Thymus (tissue), 14 donors: ENCODE measurements at places on chromosomes 4 and X. TPM values are rescaled to one million over a fixed set of nuclear protein-coding genes. Genes with fewer than 3 reads are reported as not detected.

DNA sequence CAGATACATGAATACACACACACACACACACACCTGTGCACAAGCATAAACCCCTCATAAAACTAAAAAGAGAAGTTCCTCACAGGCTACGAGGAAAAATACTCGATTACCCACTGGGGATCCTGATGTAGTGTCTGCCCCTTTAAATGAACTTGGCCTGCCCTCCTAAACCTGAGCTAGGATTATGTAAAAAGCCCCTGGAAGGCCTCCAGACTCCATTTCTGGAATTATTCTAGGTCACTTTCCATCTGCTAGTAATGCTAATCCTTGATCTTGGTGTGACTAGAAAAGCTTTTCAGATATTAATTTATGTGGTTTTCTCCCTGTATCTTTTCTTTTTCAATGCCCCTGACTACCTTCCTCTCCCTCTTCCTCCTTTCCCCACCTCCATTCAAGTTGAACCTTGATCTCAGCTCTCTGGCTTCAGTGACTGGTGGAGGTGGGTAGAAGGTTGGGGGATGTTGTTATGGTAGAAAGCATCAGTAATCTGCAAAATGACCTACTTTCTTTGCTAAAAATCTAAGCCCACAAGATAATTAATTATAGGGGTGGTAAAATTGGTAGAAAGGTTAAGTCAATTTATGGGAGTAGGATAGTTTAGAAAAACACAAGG lies 25.5 kb upstream of the ZNF330 start:
- no peak for DNase-seq

DNA sequence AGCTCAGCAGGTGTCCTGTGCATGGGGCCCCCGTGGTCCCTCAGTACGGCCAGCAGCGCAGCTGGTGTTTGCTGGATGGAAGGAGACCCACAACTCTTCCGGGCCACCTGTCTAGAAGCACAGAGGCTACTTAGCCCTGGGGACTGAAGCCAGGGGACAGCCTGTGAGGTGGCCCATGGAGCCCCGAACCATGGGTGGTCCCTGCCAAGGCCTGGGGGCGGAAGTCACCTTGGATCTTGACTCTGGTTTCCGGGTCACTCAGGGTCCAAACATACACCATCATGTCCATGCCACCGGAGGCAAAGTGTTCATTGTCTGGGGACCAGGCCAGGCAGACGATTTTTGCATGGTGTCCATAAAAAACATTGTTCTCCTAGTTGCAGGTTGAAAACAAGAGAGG lies 39.5 kb downstream of the WDR1 start:
- no peak for DNase-seq

- no peak for DNase-seq
Measured at GRCh38 chrX:150227321-150227860, 135.7 kb upstream of the MAMLD1 start.

DNA sequence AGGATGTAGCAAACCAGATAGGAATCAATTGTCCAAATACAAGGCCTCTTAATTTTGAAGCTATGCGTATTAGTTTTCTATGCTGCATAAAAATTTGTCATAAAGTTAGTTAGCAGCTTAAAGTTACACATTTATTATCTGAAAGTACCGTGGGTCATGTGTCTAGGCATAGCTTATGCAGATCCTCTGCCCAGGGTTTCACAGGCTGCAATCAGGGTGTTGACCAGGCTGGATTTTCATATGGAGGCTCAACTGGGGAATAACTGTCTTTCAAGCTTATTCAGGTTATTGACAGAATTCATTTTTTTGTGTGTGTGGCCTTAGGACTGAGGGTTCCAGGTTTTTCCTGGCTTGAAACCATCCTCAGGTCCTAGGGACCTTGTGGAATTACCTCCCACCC lies 265.1 kb downstream of the SLC39A8 start:
- DNase-seq = no peak

- DNase-seq = no peak
Measured at GRCh38 chrX:42107495-42108488, 184.4 kb upstream of the CASK start.

DNA sequence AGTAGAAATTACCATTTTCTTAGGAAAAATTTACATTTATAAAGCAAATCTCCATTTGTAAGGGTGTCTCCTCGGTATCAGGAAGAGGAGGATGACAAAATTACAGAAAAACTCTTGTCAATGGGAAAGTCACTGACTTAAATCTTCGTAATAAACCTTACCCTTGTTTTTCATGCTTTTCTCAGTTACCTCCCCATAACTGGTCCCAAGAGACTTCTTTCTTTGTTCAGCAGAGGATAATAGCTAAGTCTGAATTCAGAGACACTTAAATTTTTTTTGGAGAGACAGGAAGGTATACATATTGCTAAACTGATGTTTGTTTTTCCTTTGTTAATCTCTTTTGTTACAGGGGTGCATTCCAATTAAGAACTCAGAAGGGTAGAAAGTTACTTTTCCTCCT lies 125.5 kb upstream of the JADE1 start:
- DNase-seq = no peak

DNA sequence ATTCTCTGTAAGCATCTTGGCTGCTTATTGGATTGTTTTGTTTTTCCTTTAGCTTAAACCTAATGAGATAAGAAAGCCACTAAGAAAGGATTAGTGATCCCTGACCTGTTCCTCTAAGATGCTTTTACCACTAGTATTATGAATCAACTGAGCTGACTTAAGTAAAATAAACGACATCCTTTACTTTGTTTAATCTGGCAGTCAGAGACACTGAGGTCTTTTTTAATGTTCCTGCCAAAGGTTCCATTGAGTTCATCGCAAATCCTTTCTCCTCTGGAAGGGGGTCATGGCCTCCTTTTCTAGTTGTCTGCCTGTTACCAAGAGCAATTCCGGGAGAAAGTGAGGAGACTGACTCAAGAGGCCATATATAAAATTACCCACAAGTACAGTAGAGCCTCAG lies 1038.3 kb upstream of the SLIT2 start:
- DNase-seq = no peak

DNA sequence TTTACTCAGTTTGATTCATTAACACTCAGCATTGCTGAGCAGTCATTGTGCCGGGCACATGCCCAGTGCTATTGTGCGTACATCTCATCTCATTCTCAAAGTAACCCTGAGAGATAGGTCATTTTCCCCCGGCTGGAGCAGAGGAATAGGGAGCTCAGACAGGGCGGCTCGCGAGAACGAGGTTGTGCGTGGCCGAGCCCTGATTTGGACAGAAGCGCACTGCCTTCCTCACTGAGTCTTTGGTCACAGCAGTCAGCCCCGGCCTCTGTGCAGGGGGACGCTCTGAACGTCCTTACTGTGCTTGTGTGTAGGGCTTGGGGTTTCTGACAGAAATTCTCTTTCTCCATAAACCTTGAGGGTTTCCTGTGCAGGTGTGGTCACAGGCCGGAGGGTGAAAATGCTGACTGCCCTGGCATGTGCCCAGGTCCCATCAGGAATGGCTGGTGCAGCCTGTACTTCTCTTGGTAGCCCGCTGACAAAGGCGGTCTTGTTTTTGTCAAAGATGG lies 39.5 kb downstream of the NOP14 start:
- DNase-seq = no peak

DNA sequence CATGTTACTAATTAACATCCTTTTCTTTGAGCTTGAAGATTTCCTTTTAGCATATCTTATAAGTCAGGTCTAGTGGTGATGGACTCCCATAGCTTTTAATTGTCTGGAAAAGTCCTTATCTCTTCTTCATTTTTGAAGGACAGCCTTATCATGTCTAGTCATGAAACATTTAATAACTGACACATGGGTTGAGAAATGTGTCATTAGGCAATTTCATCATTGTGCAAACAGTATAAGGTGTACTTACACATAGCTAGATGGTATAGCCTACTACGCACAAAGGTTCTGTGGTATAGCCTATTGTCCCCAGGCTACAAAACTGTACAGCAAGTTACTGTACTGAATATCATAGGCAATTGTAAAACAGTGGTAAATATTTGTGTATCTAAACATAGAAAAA lies 34.5 kb upstream of the ALG13 start:
- no peak for DNase-seq

DNA sequence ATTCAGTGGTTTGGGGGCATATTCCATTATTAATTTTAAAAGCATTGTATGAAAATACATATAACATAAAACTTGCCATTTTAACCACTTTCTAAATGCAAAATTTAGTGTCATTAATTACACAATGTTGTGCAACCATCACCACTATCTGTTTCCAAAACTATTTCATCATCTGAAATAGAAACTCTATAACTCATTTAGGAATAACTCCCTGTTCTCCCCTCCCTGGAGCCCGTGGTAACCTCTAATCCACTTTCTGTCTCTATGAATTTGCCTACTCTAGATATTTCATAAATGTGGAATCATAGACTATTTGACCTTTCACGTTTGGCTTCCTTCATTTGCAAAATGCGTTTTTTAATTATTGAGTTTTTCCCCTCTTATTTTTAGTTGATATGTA lies 101.4 kb upstream of the GPC4 start:
- no peak for DNase-seq

GRCh38 chr4:101136373-101137370 lies 210.7 kb downstream of the PPP3CA start:
- DNase-seq = no peak

GRCh38 chrX:43141885-43142284 lies 363.9 kb upstream of the PPP1R2C start:
- DNase-seq = no peak

DNA sequence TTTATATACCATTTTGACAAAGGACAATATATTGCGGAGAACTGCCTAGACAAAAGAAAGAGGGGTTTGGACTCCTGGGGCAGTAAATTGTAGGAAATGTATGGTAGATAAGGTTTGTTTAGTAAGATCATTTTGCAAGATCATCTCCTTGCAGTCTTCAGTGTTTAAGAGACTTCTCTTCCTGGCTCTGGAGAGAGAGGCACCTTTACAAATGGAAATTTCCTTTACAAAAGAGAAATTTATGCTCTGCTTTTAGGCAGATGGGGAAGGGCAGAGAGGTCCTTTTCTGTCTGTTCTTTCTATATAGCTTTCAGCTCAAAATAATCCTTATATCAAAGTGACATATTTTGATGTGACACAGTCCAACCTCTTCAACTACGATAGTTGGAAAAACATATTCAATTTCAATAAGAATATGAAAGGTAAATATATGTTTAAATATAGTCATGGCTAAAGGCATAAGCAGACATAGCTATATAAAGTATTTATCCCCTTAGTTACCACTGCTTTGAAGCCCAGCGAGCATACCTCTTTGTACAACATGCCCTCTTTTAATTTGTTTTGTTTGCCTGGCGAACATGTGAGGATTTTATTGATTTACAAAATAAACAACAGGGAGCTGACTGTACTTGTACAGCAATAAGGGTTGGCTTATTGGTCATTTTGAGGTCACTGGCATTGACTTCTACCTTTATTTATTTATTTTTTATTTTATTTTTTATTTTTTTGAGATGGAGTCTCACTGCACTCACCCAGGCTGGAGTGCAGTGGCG lies 65.2 kb downstream of the TRIM2 start:
- DNase-seq = no peak

- no peak for DNase-seq
Measured at GRCh38 chr4:121072224-121073003, at the start of gene NDNF. Gene NDNF (minus strand): TSS chr4:121072535. CDS start chr4:121045837, 26,698 bp downstream.

Gene HGFAC
- 1.2 TPM for polyA plus RNA-seq

Gene CDKL2
- polyA plus RNA-seq = 0.25 TPM

Gene RENBP
- polyA plus RNA-seq = 18.3 TPM

Gene FGF13
- 2.4 TPM for polyA plus RNA-seq

Gene FOXO4
- 12.3 TPM for polyA plus RNA-seq
